HuH-7.5 (cell line): ENCODE measurements at places on chromosomes 1 and 21.

DNA sequence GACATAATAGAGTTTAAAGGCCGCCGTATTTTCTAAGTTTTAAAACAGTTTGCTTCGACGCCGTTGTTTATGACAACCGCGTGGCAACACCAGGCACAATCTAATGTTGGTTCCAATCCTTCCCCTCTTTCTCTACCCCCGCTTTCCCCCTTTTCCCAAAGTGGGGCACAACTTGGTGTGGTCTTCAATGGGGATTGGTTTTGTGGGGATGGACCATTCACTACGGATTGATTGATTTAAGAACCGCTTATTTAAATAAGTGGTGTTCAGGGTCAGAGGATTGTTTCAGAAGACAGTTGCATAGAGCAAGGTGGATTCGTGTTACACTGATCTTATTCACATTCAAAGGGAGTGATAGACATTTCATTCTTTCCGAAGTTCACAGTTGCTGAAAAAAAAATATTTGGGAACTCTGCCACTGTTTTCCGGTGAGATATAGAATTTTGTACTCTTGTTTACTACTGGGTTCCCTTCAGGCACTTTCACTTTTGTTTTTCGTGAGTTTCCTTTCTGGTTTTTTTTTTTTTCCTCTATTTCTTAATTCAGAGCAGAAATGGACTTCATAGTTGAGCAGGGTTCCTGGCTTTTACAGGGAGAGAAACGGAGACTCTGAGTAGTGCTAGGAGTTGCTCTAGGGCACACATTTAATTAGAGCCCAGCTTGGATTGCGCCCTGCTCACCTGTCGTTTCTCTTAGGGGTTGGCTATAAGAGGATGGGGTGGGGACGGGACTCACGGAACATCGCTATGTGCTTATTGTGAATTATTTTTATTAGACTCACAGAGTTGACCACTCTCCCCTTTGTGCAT is 79.6 kb upstream of the AK4 start:
- DNase-seq: no peak

DNA sequence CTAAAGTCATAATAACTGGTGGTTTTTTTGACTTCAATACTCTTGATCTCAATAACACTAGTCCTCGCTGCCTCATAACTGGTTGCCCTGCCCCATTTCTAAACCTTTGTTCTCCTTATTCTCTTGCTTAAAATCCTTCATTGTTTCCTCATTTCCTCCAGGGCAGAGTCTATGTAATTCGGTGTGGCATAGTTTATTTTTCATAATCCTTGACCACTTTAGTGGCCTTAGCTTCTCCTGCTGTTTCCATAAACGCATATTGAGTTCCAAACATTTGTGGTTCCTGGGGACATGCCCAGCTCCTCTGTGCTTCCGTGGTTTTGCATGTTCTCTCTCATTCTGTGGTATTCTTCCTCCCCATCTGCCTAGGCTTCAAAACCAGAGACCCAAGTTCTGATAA is 19.0 kb upstream of the TLCD4 start:
- DNase-seq: no peak

GRCh38 chr1:183841550-183841949 is 36.6 kb downstream of the RGL1 start:
- DNase-seq: no peak

GRCh38 chr1:8347635-8348034 is 29.7 kb downstream of the SLC45A1 start:
- DNase-seq: no peak

- DNase-seq: no peak
These were observed 54.7 kb downstream of the ASH1L start for GRCh38 chr1:155507945-155508344.

DNA sequence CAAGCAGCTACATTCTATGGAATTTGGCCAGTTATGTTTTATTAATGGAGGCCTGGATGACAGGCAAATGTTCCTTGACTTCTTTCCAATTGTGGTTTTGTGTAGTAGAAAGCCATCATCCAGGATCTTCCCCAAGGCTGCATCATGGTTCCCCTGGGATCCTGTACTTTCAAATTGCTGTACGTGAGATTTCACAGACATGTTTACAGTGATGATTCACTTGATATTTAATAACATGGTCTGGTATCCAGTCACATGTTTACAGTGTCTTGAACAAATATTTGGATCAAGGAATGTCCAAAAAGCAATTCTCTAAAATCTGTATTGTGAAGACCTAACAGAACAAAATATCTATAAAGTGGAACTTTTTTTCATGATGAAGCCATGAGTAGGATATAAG is 68.3 kb upstream of the ST6GALNAC3 start:
- no peak for DNase-seq

GRCh38 chr1:115641762-115642167 is at the start of gene VANGL1:
Gene VANGL1 (plus strand): TSS chr1:115641970. CDS start chr1:115651414, 9,444 bp downstream.
- peak; percentile 65 for DNase-seq

DNA sequence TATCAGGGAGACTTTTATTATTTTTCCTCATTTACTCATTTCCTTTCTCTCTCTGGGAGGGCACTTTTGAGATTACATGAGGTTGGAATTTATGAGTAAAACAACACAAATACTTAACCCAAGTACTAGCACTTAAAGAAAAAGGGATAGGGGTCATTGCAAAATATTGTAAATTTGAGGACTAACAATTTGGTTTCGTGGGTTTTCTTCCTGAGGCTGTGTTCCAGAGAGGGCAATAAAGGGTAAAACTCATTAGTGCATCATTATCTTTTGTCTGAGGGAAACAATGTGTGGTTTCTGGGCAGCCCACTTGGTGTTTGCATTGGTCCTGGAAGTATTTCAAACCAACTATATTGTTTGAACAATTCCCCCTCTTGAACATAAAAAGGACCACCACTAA is 96.5 kb downstream of the GREM2 start:
- DNase-seq: no peak

DNA sequence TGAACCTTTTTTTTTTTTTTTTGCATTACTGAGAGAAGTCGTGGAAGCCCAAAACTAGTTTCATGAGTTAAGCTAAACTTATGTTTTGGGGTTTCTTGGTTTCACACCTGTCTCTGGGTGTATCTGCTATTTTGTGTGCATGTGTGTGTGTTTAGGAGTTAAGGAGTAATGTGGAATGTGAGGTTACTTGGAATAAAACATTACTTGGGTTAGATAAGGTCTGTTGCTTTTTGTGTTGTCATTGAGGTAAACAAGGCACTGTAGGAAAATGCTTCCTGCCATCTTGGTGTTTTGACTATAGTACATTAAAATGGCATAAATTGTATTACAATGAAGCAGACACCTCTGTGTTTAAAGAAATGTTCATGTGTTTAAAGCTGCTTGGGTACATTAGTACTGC is 2.9 kb downstream of the TENT5C start:
- no peak for DNase-seq

GRCh38 chr1:21868941-21869454 is 56.9 kb downstream of the LDLRAD2 start:
- no peak for DNase-seq

DNA sequence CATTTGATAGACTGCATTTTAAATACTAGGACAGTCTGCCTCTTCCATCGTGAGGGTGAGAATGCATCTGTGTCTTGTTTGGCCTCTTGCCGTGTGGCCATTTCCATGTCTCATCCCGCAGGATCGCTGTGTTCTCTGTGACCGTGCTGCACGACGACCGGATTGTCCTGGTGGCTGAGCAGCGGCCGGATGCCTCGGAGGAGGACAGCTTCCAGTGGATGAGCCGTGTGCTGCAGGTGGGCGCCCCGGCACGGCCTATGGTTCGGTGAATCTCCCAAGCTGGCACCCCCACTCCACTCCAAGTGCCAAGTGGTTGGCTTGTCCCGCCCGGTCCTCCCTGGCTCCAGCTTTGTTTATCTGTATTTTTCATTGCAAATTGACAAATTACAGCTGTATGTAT is 55.2 kb downstream of the S100B start:
- no peak for DNase-seq

- DNase-seq: no peak
These were observed 55.0 kb downstream of the CAMSAP2 start for GRCh38 chr1:200793677-200794076.

- no peak for DNase-seq
These were observed 400 bp downstream of the SAMD11 start for GRCh38 chr1:923991-924655.

DNA sequence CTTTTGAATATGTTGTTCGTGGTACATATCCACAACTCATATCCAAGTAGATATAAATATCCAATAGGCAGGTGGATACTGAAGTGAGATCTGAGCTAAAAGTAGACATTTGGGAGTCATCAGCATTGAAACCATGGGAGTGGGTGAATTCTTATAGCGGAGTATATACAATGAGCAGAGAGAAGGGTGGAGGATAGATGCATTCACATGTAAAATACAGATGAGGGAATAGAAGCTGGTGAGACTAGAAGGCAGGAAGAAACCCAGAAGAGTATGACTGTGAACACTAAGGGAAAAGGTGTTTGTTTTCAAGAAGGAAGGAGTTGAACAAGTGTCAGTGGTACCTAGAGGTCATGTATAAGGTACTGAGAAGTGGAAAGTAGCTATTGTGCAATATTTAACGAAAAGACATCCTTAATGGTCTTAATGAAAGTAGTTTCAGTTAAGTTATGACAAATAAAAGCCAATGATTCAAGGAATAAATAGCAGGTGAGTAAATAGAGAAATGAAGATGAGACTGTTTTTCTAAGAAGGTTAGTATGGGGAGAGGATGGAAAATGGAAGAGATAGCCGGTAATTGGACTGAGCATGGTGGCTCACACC is 181.6 kb upstream of the CACYBP start:
- DNase-seq: no peak

DNA sequence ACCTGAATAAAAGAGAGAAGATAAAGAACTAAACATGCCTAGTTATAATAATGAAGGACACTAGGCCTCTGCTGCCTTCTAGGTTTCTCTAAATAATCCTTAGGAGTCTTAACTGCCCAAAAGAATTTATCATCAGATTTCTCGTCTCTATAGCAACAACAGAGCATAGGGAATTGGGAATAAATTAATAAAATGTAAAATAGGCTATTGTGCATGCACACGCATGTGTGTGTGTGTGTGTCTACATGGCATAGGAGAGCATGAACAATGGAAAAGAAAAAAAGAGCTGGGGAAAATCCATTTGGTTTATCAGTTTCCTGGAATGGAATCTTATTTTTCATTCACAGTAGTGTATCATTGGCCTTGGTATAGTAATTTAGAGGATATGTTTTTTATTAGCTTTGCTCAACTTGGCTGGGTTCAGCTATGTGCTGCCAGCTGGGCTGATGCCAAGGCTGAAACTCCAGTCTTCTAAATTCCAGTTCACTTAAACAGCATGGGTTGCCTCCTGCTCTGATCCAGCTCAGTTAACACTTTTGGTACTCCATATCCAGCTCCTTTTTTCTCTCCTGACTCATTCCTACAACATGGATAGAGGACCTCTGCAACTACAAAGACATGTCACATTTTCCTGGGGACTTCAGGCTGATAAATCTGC is 80.6 kb upstream of the SLFNL1 start:
- DNase-seq: no peak

DNA sequence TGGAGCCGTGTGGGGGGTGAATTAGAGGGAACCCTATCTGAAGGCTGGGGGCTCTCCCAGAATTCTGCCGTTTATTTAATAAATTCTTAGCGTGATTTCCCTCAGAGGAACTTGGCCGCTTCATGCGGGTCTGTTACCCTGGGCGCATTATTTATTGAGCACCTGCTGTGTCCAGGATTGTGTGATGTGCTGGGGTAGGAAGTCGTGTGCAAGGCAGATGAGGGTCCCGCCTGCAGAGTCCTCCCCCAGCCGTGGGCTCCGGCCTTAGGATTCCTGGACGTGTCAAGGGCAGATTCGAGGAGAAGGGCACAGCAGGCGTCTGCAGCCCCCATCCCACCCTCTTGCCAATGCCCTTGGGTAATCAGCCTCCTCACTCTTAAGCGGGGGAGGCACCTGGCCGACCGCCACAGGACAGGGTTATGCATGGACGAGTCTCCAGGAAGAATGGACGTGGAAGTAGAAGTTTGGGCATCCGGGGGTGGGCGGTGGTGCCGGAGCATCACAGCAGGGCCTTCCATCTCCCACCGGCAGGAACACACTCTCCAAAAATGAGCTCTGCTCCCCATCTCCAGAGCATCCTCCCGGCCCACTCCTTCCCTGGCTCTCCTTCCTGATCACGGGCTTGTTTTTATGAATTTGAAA is 233.3 kb upstream of the C1orf174 start:
- DNase-seq: no peak

DNA sequence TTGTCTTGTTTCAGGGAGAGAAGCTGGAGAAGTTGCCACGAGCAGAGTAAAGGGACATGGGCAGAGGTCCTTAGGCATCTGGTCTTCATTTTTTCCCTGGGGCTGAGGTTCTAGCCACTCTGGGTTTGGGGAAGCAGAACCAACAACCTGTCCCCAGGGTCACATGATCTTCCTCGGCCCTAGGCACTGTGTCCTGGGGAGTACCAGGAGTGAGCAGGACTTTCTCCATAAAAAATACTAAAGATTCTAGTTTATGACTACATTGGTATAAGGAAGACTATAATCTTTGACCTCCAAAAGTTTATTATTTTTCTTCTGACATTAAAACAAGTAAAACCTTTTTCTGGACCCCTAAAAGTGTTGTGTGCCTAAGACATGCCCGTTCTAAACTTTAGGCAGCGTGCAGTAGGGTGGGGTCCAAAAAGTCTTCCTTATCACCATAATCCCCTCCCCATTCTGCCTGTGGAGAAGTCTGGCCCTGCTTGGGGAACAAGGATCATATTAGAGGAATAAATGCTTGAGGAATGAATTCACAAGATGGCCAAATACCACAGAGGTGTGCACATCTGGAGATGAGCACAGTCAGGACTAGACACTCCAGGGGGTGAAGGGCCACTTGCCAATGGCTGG is 19.3 kb upstream of the IGSF3 start:
- no peak for DNase-seq

DNA sequence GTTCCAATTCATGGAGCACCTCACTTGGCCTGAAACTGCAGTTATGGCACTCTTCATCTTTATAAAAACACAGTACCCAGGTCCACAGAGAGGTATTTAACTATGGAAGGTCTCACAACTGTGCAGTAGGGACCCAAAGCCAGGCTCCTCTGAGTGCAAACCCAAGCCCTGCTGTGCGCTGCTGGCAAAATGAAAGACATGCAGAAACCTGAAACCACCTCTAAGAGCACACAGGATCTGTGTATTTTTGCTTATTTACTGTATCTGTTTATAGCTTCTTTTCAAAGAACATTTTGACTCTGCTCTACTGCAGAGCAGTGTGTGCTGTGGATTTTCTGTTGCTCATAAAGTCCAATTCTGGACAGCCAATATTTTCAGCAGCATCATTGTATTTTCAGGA is 166.6 kb downstream of the DSCAM start:
- DNase-seq: no peak

GRCh38 chr1:152148051-152148450 is 11.0 kb downstream of the RPTN start:
- no peak for DNase-seq

- no peak for DNase-seq
These were observed 8.7 kb upstream of the SLC2A5 start for GRCh38 chr1:9078015-9078751.

- DNase-seq: peak; percentile 22
These were observed 118.8 kb upstream of the PBX1 start for GRCh38 chr1:164440232-164440631.

DNA sequence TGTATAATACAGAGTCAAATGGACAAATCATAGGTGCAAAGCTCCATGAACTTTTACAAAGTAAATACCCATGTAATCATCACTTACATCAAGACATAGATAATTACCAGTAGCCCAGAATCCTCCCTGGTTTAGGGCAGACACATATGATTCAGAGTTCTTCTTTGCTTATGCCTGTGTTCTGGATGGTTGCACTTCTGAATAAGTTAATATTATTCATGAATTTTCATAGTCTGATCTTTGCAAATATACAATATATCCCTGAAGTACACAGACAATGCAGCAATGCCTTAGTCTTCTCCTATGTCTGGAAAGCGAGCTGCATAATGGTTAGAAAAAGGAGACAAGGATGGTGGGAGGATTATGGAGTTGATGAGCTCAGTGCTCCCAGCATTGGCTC is 122.4 kb upstream of the PLXNA2 start:
- DNase-seq: no peak
